Activated CD8-positive, alpha-beta memory T cell treated with anti-CD3 and anti-CD28 coated beads for 36 hours (primary cell): ENCODE measurements at places on chromosomes 7 and 10. TPM values are rescaled to one million over a fixed set of nuclear protein-coding genes. Genes with fewer than 3 reads are reported as not detected.

The CYP3A7 gene
- not detected for total RNA-seq

The PAPOLB gene
- total RNA-seq: not detected

The CDH23 gene
- 0.25 TPM for total RNA-seq

The ASL gene
- total RNA-seq: 29.5 TPM

The SPDYE9 gene
- total RNA-seq: not detected

The A1CF gene
- not detected for total RNA-seq

The PRSS37 gene
- not detected for total RNA-seq

The ERCC6 gene
- 19.2 TPM for total RNA-seq

The ACTR3C gene
- total RNA-seq: 4.7 TPM

The ANAPC16 gene
- 75.1 TPM for total RNA-seq

The FBXL13 gene
- 0.86 TPM for total RNA-seq

The MOGAT3 gene
- not detected for total RNA-seq

The LIPK gene
- not detected for total RNA-seq

The PALD1 gene
- 0.46 TPM for total RNA-seq

The SH2B2 gene
- 2.2 TPM for total RNA-seq

The TMEM26 gene
- not detected for total RNA-seq

The AGBL3 gene
- 3.4 TPM for total RNA-seq

The SIRT1 gene
- total RNA-seq: 30.6 TPM

The RSPH10B gene
- 0.48 TPM for total RNA-seq

The ACSM6 gene
- total RNA-seq: not detected

The ATRNL1 gene
- total RNA-seq: 0.19 TPM

The SPAM1 gene
- not detected for total RNA-seq

The CHAT gene
- total RNA-seq: not detected

The CAMK2B gene
- total RNA-seq: 0.17 TPM

The FGFR2 gene
- total RNA-seq: not detected
